Activated CD4-positive, CD25-positive, alpha-beta regulatory T cell treated with anti-CD3 and anti-CD28 coated beads, Interleukin-2, amount 50 U/mL, for 72 hours (primary cell): ENCODE measurements at places on chromosomes 5 and 9.

- DNase-seq, result no peak
Measured at GRCh38 chr5:6675784-6676491, 37.3 kb upstream of the TENT4A start.

- DNase-seq, result no peak
Measured at GRCh38 chr5:34900652-34901051, 14.7 kb downstream of the RAD1 start.

GRCh38 chr9:21244836-21245235 is 5.0 kb upstream of the IFNA14 start:
- DNase-seq, result no peak

- DNase-seq, result no peak
Measured at GRCh38 chr9:105236261-105236660, 8.2 kb upstream of the SLC44A1 start.

GRCh38 chr5:29023541-29023940 is 1985.2 kb upstream of the CDH9 start:
- DNase-seq, result no peak

- DNase-seq, result no peak
Measured at GRCh38 chr9:107489144-107489673, 360 bp downstream of the KLF4 start.

- no peak for DNase-seq
Measured at GRCh38 chr5:148776780-148777179, 49.6 kb upstream of the ADRB2 start.

GRCh38 chr9:19969721-19970120 is 180.9 kb upstream of the SLC24A2 start:
- no peak for DNase-seq

GRCh38 chr5:157283434-157283833 is 17.5 kb downstream of the CYFIP2 start:
- DNase-seq, result no peak

- DNase-seq, result no peak
Measured at GRCh38 chr5:16593013-16593412, 23.8 kb downstream of the RETREG1 start.

DNA sequence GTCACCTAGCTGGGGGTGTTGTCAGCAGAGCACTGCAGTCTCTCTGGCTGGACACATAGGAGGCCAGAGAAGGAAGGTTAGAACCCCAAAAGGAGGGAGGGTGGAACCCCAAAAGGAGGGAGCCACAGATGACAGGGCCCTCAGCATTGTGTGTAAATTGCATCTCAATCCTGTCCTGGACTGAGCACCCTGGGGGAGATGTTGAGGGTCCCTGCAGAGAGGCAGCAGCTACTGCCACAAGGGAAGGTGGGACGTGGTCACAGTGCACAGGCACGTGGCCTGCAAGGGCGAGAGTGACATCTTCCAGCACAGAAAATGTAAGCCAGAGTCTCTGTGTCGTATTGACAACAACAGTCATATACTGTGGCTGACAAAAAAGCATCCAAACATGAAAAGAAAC is 36.5 kb upstream of the CEP72 start:
- no peak for DNase-seq

GRCh38 chr9:20898885-20899554 is 132.4 kb downstream of the HACD4 start:
- no peak for DNase-seq

DNA sequence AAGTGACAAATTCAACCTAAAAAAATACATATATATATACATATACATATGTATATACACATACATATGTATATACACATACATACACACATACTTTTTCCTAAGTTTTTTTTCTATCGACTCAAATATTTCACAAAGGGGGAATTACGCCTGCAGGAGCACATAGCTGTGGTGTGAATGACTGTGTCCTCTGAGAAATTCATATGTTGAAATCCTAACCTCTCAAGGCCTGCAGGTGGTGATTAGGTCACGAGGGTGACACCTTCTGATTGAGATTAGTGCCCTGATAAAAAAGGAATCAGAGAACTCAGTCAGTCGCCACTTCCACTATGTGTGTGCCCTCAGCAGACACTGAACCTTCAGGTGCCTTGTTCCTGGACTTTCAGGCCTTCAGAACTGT is 248.7 kb downstream of the SEMA5A start:
- DNase-seq, result no peak
